ENCODE measurements at places on chromosomes 6 and 20.

- no peak for DNase-seq
These were observed 69.8 kb downstream of the SNAP25 start for GRCh38 chr20:10288421-10288820.

GRCh38 chr6:98039443-98039842 lies 756.4 kb upstream of the MMS22L start:
- DNase-seq = no peak

- peak; percentile 42 for DNase-seq
These were observed 137.6 kb downstream of the IMPG1 start for GRCh38 chr6:75934643-75935472.

GRCh38 chr6:68008445-68008844 lies 626.6 kb upstream of the ADGRB3 start:
- DNase-seq = no peak

DNA sequence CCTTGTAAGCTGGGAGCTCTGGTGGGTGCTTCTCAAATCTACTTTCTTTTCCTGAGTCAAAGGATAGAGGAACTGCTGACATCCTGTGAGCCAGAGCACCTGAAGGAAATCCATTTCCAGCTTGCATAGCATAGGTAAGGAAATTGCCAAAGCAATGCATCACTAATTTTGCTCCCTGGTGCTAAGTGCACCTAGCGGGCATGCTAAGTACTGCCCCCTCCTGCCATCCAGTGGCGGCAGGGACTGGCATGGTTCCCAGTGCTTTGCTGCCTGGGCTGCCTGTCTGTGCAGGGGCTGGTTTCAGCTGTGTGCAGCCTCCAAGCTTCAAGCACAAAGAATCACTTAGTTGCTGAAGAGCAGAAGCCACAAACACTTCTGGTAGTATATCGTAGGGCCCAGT lies 63.9 kb downstream of the FARS2 start:
- DNase-seq = no peak

DNA sequence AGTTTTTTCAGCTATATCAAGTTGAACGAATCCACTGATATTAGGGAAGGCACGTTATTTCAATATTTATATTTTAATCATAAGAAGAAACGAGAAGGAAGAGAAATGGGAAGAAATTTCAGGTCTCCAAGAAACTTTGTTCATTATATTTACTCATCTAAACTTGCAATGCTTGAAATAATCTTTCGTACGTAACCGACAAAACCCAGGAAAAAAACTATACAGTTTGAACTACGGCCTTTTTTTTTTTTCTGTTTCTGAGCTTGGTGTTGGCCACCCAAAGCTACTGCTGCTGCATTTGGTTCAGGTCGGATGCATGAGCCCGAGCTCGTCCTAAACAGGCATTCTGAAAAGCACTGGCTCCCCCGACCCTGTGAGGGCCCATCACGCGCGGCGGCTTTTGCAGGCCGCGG lies 548 bp downstream of the PERP start:
- DNase-seq = no peak

DNA sequence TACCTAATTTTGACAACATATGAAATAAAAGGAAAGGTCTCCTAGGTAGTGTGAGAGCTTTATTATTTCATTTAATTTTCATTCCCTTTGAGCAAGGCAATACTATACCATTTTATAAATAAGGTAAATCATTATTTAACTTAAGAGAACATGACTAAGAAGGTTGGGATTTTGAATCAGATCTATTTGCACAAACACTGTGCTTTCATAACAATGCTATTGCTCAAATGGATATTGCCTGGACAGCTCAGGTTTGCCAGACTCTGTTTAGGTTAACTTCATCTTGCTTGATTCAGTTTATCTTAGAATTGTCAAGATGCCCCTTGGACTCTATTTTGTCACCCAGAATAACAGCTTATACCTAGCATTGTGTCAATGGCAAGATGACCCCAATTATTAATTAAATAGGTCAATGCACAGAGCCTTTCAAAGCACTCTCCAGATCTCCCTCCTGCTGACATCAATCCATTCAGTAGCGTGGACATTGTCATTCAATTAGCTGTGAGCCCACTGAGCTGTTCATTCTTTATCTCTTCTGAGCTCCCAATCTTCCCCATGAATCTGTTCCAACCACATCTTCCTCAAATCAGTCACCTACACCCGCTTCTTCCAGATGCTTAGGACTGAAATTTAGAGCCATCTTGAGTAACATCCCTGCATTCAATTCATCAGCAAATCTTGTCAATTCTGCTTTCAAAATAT lies 42.1 kb upstream of the TMEM30A start:
- DNase-seq = no peak
